Stimulated activated CD4-positive, alpha-beta T cell treated with anti-CD3 and anti-CD28 coated beads, Interleukin-12 subunit alpha, Interleukin-12 subunit beta, amount 100 ng/mL, for 4 hours (primary cell): ENCODE measurements at places on chromosomes 3 and 15.
A peak's percentile ranks its signal among the peaks of the same experiment; 100 is the strongest.

GRCh38 chr15:86743283-86743903 lies 663.7 kb downstream of the AGBL1 start:
- peak; percentile 58 for DNase-seq

- peak; percentile 31 for DNase-seq
These were observed 45.8 kb upstream of the SEC13 start for GRCh38 chr3:10366651-10367101.

DNA sequence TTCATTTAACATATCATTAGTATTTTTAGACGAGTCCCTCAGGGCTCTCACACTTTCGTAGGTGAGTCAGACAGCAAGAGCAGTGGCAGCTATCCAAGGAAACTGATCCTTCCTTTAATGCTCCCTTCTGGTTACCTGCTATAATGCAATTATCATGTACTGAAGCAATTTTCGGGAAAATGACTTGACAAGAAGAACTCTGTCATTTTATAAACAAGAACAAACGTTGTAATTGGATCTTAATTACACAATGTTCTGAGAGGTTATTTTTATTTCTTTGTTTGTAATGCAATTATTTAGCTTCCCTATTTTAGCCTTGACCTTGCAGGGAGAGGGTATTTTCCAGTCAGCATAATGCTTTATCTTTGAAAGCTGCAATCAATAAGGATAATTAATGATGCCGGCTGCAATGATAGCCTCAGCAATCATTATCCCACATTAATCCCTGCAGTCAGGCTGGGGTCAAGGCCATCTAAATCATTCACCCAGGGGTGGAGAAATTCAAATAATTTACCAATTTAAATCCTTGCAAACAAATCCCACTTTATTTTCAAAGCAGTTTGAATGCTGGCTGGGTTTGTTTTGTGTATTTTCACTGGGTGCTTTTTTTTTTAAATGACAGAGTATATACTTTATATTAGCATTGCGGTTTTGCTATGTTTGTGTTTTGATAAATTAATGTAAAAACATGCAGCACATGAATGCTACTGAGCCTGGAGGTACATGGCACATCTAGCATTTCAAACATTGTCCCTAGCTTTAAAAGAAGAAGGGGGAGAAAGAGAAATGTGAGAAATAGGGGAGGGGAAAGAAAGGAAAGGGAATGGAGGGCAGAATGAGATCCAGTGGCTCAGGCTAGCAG lies 249.9 kb downstream of the SHOX2 start:
- no peak for DNase-seq

DNA sequence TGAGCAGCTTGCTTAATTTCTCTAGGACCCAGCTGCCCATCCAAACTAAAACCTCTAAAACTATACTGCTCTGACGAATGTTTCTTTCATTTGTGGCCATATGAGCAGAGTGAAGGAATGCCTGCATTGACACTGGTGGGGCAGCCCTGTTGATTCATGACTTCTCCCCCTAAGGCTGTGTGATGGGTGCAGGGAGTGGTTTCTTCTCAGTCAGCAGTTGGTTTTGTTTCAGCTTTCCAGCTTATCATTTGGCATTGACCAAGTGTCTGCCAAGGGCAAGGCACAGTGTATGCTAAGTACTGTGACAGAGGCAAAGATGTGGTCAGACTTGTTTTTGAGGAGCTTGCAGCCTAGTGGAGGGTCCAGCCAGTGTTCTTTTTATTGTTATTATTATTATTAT lies 4.7 kb downstream of the ABHD6 start:
- DNase-seq = no peak

DNA sequence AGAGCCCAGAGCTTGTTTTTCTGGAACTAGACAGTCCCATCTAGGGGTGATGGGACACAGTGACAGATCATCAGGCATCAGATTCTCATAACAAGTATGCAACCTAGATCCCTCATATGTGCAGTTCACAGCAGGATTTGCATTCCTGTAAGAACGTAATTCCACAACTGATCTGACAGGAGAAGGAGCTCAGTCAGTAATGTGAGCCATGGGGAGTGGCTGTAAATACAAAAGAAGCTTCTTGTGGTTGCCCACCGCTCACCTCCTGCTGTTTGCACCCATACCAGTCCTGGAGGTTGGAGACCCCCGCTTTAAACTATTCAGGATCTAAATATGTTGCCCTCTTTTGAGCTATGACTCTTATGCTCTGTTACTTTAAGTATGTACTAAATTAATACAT lies 167.3 kb downstream of the ALCAM start:
- no peak for DNase-seq

DNA sequence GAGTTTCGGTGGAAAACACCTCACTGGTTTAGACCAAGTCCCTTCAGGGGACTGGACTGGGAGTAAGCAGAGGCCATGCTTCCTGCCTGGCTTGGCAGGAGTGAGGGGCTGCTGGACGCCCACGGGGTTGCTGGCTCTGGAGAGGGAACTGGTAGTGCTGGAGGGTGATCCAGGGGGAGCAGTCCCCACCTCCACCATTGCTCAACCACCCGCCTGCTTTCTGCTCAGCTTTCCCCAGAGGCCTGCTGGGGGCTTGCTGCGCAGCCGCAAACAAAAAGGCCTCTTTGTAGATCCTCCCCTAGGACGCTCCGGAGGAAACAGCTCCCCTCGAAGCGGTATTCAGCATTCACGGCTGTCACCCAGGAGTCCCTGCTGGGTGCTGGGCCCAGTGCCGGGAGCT lies 33.5 kb downstream of the EBLN2 start:
- no peak for DNase-seq

GRCh38 chr15:97748576-97748975 lies 211.9 kb upstream of the ARRDC4 start:
- no peak for DNase-seq

- no peak for DNase-seq
These were observed 507.0 kb upstream of the TPRG1 start for GRCh38 chr3:188664795-188665194.

DNA sequence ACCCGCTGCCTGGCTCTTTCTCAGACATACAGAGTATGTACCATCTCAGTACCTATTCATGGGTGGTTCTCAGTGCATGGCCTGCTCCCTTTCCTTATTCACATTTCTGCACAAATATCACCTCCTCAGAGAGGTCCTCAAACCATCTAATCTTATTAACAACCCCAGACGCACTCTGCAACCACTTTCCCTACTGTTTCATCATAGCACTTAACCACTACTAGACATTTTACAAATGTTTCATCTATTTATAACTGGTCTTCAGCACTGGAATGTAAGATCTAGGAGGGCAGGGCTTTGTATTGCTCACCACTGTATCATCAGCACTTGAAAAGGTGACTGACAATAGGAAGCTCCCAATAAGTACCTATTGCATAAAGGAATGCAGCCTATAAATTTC lies 45.1 kb downstream of the TNIK start:
- DNase-seq = no peak

DNA sequence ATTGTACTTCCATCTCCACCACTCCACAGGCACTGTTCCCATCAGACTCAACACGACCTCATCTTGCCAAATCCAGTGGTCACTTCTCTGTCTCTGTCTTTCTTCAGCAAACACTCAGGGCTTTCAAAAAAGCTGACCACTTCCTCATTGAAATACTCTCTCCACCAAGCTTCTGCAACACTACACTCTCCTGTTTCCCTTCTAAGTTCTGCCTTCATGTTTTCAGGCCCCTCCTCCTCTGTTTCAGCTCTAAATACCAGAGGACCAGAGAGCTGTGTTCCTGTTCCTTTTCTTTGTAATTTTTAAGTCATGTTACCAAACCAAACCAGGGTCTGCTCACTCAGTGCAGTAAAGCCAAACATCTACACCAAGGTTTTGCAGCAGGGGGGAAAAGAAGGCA lies 33.8 kb upstream of the ACP3 start:
- no peak for DNase-seq
